Stimulated activated effector memory CD8-positive, alpha-beta T cell treated with anti-CD3 and anti-CD28 coated beads, Interleukin-12 subunit alpha, Interleukin-12 subunit beta, amount 100 ng/mL, for 72 hours (primary cell): ENCODE measurements at places on chromosomes 2 and 18.

DNA sequence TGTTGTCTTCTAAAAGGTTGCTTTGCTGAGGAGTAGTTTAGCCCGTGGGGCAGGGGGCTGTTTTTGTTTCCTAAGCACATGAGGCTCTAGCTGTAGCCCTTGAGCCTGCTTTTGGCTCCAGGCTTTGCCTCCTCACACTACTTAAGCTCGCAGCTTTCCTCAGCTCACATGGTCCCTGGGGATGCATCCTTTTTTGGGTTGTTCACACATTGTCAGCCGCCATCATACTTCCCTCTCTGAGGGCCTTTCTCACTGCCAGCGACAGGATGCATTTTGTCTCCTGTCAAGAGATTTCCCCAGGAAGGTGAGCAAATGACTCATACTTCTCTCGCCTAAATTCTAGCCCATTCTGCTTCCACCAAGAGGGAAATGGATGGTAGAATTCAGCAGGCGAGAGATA, 279.5 kb upstream of the PKDCC start:
- no peak for DNase-seq

- no peak for DNase-seq
These were observed 24.9 kb downstream of the PTGR3 start for GRCh38 chr18:75183973-75184493.

GRCh38 chr2:74502720-74503505, 3.5 kb upstream of the LBX2 start:
- peak; percentile 80 for DNase-seq

DNA sequence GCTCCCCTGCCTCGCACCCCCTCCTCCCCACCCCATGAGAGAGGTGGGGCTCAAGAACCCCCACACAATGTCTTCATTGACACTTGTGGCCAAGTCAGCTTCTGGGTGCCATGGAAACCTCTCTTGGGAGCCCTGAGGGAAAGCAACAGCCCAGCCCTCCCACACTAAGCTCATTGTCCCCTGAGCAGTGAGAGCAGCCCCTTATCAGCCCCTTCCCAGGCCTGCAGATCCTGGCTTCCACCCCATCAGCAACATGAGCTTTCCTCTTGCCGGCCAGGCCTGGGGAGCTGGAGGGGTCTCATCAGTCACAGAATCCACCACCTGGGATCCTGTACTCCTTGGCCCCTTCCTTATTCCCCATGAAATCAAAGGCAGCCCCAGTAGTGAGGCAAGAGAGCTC, 107.8 kb upstream of the ST3GAL5 start:
- DNase-seq, result no peak

DNA sequence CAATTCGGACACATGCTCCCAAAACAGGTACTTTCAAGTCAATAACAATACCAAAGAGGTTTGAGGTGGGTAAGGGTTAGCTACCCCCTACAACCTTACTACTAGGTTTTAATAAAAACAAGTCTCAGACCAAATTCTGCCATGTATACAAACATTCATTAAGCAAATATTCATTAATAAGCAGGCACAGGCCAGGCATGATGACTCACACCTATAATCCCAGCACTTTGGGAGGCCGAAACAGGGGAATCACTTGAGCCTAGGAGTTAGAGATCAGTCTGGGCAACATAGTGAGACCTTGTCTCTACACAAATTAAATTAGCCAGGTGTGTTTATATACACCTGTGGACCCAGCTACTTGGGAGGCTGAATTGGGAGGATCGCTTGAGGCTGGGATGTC, 11.7 kb upstream of the ELAC1 start:
- no peak for DNase-seq

DNA sequence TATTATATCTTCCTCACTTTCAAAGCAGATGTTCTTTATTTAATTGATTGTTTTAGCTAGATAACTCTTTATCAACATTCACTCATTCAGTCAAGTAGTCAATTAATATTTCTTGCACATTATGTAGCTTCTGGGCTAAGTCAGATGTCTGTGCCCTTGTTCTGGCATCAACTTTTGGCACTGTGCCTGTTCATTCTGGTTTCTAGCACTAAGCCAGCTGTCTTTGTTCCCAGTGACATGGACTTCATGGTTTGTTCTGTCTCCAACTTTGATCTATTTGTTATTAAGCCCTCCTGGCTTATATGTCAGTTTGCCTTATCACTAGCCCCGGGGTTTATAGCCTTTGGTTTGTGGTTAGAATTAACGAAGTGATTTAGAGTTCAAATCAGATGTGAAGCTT, 247.9 kb upstream of the SYT4 start:
- DNase-seq, result no peak

- DNase-seq, result no peak
These were observed 271.0 kb downstream of the NEDD4L start for GRCh38 chr18:58315041-58315440.

DNA sequence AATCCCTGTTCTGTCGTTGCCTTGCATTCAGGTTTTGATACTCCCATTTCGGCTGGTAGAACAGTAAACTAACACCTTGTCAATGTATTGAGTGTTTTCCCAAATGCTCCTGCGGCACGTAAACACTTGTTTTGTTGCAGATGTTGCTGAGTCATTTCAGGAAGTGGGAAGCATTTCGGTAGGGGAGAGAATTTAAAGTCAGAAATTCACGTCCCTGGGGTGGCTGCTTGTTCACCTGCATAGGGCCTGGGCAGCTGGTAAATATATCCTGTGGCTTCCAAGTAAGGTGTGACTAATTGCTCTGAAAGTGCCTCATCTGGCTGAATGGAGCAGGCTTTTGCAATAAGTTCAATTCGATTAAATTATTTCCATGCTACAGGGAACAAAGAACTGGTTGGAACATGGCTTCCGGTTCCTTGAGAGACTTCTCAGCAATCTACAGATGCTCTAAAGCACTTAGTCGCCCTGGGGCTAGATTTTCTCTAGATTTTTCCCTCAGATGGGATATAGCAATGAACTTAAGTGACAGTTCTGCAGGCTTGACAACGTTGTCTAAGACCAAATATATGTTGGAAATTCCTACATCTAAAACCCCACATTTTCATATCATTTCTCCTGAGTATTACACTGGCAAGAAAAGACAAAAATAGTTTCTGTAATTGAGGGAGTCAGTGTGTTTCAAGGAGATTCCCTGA, 5.2 kb downstream of the GALR1 start:
- DNase-seq, result no peak

DNA sequence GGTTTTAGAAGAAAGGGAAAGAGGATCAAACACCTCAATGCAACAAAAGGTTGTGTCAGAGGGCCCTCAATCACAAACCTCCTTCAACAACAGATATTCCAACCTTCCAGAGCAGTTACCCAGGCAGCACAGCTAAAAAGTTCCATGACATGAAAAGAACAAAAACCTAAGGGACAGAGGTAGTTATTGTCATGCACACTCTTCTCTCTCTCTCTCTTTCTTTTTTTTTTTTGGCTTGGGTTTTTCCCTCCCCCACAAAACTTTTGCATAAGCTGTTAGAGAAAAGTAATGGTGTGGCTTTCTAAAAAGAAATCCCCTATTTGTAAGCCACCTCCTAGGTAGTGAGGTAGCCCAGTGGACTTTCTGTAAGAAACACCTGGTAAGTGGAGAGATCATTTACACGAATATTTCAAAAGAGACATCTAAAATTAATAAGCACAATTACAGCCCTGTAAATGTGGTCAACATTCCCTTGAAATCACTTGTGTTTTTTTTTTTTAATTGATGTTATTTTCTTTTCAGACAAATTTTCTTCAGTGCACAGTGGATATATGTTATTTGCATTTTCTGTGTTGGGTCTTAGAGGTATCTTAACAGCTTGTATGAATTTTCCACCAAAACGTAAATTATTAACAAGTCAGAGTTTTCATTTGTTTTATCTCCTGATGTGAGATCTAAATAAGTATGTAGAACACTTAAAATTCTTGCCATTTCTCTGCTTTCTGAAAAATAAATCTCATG, 48.4 kb downstream of the ZEB2 start:
- DNase-seq, result no peak

DNA sequence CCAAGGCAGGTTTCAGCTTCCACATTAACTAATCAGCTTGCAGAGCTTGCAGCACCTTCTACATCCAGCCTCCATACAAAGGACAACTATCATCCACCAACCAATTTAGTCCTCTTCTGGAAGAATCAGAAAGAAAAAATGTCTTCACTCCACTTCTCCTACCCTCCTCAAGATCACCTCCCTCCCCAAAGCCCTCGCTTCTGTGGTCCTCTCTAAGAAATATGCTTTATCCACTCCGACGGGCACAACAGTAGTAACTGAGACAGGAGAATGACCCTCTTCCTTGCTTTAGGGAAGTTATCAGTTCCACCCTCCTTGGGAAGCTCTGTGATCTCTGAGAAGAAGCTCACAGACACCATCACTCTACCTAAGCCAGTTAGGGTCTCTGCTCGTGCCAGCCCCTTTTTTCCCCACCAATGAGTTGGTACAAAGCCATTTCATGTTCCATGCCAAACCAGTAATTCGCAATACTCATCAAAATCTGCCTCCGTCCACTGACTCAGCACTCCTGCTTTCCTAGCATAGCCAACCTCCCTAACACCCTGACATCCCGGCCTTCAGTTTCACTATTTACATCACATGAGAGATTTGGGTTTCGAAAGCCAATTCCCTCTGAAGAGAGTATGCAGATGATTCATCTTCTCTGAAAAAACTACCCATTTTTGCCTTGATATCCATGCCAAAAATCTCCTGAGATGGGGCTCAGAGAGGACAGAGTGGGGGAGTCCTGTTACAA, 114.1 kb upstream of the PKDCC start:
- no peak for DNase-seq

DNA sequence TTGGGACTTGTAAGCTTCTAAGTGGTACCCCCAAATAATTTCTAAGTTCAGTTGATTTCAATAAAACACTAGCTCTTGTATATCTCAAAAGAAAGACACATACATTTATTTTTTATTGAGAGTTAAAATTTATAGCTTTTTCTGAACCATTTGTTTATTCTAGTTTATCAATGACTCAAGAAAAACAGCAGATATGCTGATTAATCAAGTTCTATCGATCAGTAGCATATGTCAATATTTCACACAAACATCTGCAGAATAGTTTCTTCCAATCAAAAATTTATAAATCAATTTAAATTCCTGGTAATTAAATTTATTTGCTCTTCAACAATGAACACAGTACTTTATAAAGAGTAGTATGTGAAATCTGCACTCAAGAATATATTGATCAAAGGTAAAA, 5.3 kb downstream of the FIGN start:
- DNase-seq, result no peak

- no peak for DNase-seq
These were observed 86.2 kb downstream of the SDC1 start for GRCh38 chr2:20138696-20139095.

DNA sequence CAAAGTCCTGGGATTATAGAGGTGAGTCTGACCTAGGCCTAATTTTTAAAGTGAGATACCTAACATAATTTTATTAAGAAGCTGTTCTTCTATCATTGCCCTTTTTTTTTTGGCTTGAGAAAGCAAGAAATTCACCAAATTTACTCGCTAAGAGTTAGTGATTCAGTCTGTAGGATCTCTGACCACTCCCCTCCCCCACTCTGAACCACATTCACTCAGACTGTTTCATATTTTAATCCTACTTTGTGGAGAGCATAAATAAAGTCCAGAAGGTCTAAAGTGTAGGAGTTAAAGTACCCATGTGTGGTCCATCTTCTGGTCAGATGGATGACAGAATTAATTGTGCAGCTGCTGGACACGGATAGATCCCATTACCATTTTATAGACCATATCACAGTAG, 115.8 kb upstream of the MGAT5 start:
- DNase-seq, result no peak

DNA sequence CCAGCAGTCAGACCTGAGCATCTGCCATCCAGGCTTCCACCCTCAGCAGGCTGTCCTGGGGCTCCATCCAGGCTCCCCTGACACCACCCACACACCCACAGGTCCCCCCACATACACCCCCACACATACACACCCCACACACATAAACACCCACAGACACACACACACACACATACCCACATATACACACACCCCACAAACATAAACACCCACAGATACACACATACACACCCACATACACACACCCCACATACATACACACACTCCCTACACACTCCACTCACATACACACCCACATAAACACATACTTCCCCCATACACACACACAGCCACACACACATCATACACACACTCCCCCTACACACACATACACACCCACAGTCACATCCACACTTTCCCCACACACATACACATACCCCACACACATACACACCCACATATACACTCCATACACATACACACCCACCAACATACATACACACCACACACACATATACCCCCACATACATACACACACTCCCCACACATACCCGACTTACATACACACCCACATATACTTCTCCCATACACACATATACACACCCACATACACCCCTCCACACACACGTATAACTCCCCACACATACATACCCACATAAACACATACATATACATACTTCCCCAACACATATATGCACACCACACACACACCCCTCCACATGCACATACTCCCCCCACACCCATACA, 183.3 kb upstream of the ETAA1 start:
- DNase-seq, result no peak

GRCh38 chr18:28143725-28144124, 33.2 kb downstream of the CDH2 start:
- DNase-seq, result no peak

- no peak for DNase-seq
These were observed 136.3 kb upstream of the CCDC68 start for GRCh38 chr18:55095584-55095983.

- DNase-seq, result no peak
These were observed 737.1 kb downstream of the TDRD15 start for GRCh38 chr2:21860907-21861306.

- no peak for DNase-seq
These were observed 47.0 kb upstream of the ST3GAL5 start for GRCh38 chr2:85935746-85936208.

DNA sequence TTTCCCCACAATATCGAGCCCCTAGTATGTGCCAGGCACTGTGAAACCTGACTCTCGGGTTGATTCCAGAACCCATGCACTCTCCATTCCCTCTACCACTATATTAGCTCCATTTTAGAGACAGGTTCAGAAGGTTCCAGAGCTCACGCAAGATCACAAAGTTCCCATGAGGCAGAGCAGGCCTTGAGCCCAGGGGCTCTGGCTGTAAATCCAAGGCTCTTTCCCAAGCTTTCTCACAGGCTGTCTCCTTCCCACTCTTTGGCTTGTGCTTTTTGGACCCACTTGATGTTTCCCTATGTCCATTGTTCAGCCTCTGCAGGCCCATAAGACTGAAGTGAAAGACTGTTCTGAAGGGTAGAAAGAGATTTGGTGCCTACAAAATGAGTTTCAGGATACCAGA, 15.7 kb downstream of the KIAA2012 start:
- DNase-seq, result no peak

DNA sequence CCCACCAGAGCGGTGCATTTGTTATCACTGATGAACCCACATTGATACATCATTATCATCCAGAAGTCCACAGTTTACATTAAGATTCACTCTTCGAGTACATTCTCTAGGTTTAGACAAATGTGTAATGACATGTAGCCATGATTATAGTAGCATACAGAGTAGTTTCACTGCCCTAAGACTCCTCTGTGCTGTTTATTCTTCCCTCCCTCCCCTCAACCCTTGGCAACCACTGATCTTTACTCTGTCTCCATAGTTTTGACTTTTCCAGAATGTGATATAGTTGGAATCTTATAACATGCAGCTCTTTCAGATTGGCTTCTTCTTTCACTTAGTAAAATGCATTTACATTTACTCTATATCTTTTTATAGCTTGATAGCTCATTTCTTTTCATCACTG, 31.2 kb upstream of the GREB1L start:
- DNase-seq, result no peak
